ENCODE measurements at places on chromosomes 5 and 9. TPM values are rescaled to one million over a fixed set of nuclear protein-coding genes. Genes with fewer than 3 reads are reported as not detected.

The STOM gene
- total RNA-seq: 105 TPM

The PHF24 gene
- 0.16 TPM for total RNA-seq

The CYSRT1 gene
- 0.17 TPM for total RNA-seq

The CARD9 gene
- total RNA-seq: 0.79 TPM

The SLC1A1 gene
- 4.8 TPM for total RNA-seq

The SHB gene
- total RNA-seq: 11.5 TPM

The CCL21 gene
- total RNA-seq: not detected

The CTXN3 gene
- not detected for total RNA-seq

The TAS2R1 gene
- not detected for total RNA-seq

The LCNL1 gene
- total RNA-seq: 0.16 TPM

The SUSD3 gene
- total RNA-seq: 0.94 TPM

The LRRC19 gene
- total RNA-seq: not detected

The TNFSF15 gene
- 0.09 TPM for total RNA-seq

The OLFM1 gene
- 1.1 TPM for total RNA-seq

The MAT2B gene
- total RNA-seq: 66.8 TPM

The SHISAL2B gene
- total RNA-seq: 0.16 TPM

The OR1Q1 gene
- not detected for total RNA-seq

The NR2F1 gene
- total RNA-seq: 65.0 TPM

Data from bronchial smooth muscle cell (primary cell).